ENCODE measurements at places on chromosomes 12 and 14. TPM values are rescaled to one million over a fixed set of nuclear protein-coding genes. Genes with fewer than 3 reads are reported as not detected.

DNA sequence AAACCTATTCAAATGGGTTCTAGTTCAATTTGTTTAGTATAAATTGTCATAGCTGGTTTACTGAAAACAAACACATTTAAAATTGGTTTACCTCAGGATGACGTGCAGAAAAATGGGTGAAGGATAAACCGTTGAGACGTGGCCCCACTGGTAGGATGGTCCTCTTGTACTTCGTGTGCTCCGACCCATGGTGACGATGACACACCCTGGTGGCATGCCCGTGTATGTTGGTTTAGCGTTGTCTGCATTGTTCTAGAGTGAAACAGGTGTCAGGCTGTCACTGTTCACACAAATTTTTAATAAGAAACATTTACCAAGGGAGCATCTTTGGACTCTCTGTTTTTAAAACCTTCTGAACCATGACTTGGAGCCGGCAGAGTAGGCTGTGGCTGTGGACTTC lies 8.3 kb downstream of the CALM1 start:
- DNase-seq = no peak
- peaks cover 65% of the 10 kb centered on the region for H3K4me1 ChIP-seq
- H3K27me3 ChIP-seq = no peaks in the 10 kb centered on the region
- no peak overlapping the region for H3K27ac ChIP-seq
- peaks cover 55% of the 10 kb centered on the region for H3K36me3 ChIP-seq

DNA sequence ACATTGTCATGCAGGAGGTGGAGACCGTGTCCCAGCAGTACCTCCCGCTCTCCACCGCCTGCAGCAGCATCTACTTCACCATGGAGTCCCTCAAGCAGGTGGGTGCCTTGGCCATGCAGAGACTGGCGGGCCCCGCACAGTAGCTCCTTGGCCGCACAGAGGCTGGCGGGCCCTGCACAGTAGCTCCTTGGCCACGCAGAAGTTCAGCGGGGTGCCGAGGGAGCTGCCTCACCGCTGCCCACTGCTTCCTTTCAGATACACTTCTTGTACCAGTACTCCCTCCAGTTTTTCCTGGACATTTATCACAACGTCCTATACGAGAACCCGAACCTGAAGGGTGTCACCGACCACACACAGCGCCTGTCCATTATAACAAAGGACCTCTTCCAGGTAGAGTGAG lies 47.7 kb downstream of the HSP90AA1 start:
- DNase-seq = no peak
- peaks cover 60% of the 10 kb centered on the region for H3K36me3 ChIP-seq
- no peaks in the 10 kb centered on the region for H3K27me3 ChIP-seq
- no peak overlapping the region for H3K27ac ChIP-seq

- no peak for DNase-seq
- peaks cover 16% of the 10 kb centered on the region for H3K36me3 ChIP-seq
- no peak overlapping the region for H3K27ac ChIP-seq
Measured at GRCh38 chr12:42323856-42324255, 2.0 kb downstream of the ZCRB1 start.

GRCh38 chr12:11130999-11131398 lies 3.4 kb downstream of the TAS2R30 start:
- no peak for DNase-seq
- no peak overlapping the region for H3K27ac ChIP-seq
- H3K27me3 ChIP-seq = no peaks in the 10 kb centered on the region

RND1 gene
- total RNA-seq = 3.5 TPM

DNA sequence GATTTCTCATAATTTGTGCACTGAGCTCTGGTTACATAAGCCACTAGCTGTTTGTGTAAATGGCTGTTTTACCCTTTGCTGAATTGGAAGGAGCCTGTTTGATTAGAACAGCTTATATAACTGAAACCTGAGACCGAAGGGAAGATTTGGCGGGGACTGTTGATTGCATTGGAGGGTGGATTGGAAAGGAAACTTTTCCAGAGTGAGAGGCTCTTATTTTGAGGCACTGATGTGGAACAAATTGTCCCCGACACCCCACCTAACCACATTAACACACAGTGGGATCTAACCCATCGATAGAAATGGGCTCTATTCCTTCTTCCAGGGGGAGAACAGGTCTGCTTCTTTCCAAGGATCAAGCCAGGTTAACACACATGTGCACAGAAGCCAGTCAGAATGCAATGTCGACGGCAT lies 51.7 kb downstream of the TMEM30B start:
- H3K27ac ChIP-seq = no peak overlapping the region
- no peaks in the 10 kb centered on the region for H3K36me3 ChIP-seq
- no peak for DNase-seq

GRCh38 chr14:30907659-30908057 lies 33.3 kb downstream of the COCH start:
- no peaks in the 10 kb centered on the region for H3K4me1 ChIP-seq
- H3K27me3 ChIP-seq = no peaks in the 10 kb centered on the region
- no peak for DNase-seq
- no peak overlapping the region for H3K27ac ChIP-seq
- H3K36me3 ChIP-seq = peaks cover 19% of the 10 kb centered on the region

TSPAN8 gene
- total RNA-seq = not detected

DNA sequence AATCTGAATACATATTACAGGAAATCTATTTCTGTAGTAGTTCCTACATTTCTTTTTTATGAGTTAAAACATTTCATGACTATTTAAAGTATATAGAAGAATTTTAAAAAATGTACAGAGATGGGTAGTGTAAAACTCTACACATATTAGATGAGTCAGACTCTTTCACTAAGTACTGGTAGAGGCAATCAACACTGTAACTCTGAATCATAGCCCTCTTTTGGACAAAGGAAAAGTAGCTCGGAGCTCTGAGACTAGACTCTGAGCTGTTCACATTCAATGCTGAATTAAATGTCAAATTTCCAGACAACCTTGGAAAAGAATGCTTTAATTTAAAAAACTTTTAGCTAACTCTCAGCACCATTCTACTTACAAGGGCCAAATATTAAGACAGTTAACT lies 3.4 kb downstream of the PTCSC3 start:
- no peak overlapping the region for H3K27ac ChIP-seq
- H3K4me1 ChIP-seq = no peaks in the 10 kb centered on the region
- no peaks in the 10 kb centered on the region for H3K36me3 ChIP-seq
- peaks cover 7% of the 10 kb centered on the region for H3K27me3 ChIP-seq

- peaks cover 43% of the 10 kb centered on the region for H3K27me3 ChIP-seq
- H3K27ac ChIP-seq = no peak overlapping the region
- peaks cover 11% of the 10 kb centered on the region for H3K4me1 ChIP-seq
Measured at GRCh38 chr14:51328772-51329353, 88.8 kb downstream of the TMX1 start.

- H3K27me3 ChIP-seq = no peaks in the 10 kb centered on the region
- no peak overlapping the region for H3K27ac ChIP-seq
- no peak for DNase-seq
- peaks cover 17% of the 10 kb centered on the region for H3K36me3 ChIP-seq
- H3K4me3 ChIP-seq = no peak overlapping the region
Measured at GRCh38 chr14:65531148-65531547, 118.6 kb downstream of the FUT8 start.

DNA sequence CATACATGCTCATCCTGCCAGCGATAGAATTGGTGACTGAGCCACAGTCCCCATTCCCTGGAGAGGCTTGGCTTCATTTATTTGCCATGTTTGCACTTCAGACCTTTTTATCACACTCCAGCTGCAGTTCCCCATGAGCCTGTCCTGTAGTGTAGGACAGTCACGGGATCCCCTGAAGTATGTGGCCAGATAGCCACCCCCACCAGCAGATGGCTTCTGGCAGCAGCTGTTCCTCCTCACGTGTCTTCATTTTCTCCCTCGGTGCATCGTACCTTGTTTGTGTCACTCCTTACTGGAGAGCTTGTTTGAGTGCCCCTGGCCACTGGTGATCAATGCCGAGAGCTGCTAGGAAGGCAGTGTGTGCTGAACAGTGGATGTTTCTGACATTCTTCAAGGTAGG lies 40.2 kb downstream of the UBE3B start:
- no peak overlapping the region for H3K4me3 ChIP-seq
- H3K36me3 ChIP-seq = peaks cover 49% of the 10 kb centered on the region
- H3K4me1 ChIP-seq = no peaks in the 10 kb centered on the region
- DNase-seq = no peak

GRCh38 chr12:54216797-54217661 lies 28.2 kb upstream of the SMUG1 start:
- peaks cover 20% of the 10 kb centered on the region for H3K4me1 ChIP-seq
- H3K4me3 ChIP-seq = peak overlapping the region; percentile 75
- H3K36me3 ChIP-seq = no peaks in the 10 kb centered on the region

GRCh38 chr12:80659512-80660063 lies 47.8 kb upstream of the MYF6 start:
- no peaks in the 10 kb centered on the region for H3K27me3 ChIP-seq
- H3K27ac ChIP-seq = no peak overlapping the region
- H3K4me1 ChIP-seq = no peaks in the 10 kb centered on the region
- no peak overlapping the region for H3K4me3 ChIP-seq
- H3K36me3 ChIP-seq = no peaks in the 10 kb centered on the region
- no peak for DNase-seq

KRT6A gene
- not detected for total RNA-seq

GRCh38 chr12:69355363-69356028 lies 4.0 kb upstream of the YEATS4 start:
- peaks cover 4% of the 10 kb centered on the region for H3K36me3 ChIP-seq
- H3K4me3 ChIP-seq = no peak overlapping the region
- peaks cover 21% of the 10 kb centered on the region for H3K4me1 ChIP-seq
- H3K27ac ChIP-seq = no peak overlapping the region
- no peaks in the 10 kb centered on the region for H3K27me3 ChIP-seq

DNA sequence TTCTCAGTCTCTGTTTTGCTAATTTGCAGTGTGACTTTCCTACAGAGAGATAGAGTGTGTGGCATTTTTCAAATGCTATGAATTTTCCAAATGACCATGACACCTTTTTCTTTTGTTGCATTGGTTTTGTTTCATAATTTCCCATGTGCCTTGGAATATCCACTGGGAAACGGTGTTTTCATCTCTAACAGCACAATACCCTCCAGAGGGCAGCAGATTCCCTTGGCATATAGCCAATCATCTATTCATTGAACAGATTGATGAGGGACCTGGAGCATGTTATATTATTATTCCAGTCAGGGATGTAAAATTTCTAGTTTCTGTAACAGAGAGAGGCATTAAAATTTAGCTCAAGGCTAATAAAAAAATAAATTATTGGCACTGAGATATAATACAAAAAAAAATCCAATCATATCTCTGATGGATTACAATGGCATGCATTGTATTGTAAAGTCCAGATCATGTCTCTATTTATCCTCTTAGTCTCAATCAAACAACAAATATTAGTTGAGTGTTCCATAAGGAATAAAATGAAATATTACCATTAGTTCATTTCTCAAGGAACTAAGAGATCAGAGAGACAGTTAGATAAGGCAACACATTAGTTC lies 29.6 kb upstream of the NTN4 start:
- H3K36me3 ChIP-seq = no peaks in the 10 kb centered on the region
- H3K27me3 ChIP-seq = peaks cover 16% of the 10 kb centered on the region
- no peak overlapping the region for H3K4me3 ChIP-seq
- H3K4me1 ChIP-seq = no peaks in the 10 kb centered on the region

DNA sequence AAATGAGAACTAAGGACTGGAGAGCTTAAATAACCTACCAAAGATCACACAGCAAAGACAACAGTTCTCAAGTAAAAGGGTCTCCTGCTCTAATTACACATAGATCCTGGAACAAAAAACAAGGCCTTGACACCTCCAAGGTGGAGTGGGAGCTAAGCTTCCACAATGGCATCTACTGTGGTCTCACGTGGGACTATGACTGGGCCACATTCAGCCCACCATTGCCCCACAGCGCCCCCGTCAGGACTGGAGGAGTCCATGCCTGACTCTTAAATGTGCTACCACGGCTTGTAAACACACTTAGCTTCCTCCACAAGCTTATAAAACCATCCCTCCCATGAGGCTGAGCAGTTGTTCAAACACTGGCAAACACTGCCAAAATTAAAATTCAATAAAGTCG lies 88.5 kb downstream of the GCH1 start:
- H3K4me3 ChIP-seq = no peak overlapping the region
- H3K4me1 ChIP-seq = peaks cover 4% of the 10 kb centered on the region
- peak; percentile 63 for DNase-seq
- no peaks in the 10 kb centered on the region for H3K36me3 ChIP-seq
- H3K27me3 ChIP-seq = peaks cover 1% of the 10 kb centered on the region

GRCh38 chr12:94595152-94595551 lies 55.2 kb downstream of the TMCC3 start:
- DNase-seq = no peak
- no peaks in the 10 kb centered on the region for H3K36me3 ChIP-seq
- H3K4me3 ChIP-seq = no peak overlapping the region
- no peaks in the 10 kb centered on the region for H3K4me1 ChIP-seq

GRCh38 chr14:73211251-73212040 lies 25.9 kb upstream of the PAPLN start:
- H3K4me1 ChIP-seq = no peaks in the 10 kb centered on the region
- H3K27me3 ChIP-seq = no peaks in the 10 kb centered on the region
- no peak for DNase-seq

GRCh38 chr14:44316647-44317440 lies 190.2 kb downstream of the FSCB start:
- peak; percentile 31 for DNase-seq
- no peak overlapping the region for H3K27ac ChIP-seq
- no peaks in the 10 kb centered on the region for H3K36me3 ChIP-seq
- no peaks in the 10 kb centered on the region for H3K4me1 ChIP-seq
- H3K4me3 ChIP-seq = no peak overlapping the region

LPCAT3 gene
- total RNA-seq = 18.3 TPM

DNA sequence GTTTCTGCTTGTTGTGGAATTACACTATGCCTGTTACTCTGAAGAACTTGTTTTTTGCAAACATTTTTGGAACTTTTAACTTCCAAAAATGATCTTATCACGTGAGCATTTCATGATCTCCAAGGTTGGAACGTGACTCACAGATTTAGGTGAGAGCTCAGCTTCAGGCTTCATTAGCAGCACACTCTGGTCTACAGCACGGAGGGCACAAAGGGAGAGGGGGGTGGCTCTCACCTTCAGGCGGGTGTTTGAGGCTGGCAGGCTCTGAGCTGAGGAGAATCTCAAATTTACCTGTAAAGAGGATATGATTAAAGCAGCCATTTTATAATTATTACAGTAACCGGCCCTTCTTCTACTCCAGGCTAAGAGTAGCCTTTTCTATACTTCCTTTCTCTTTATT lies 45.3 kb upstream of the PZP start:
- H3K27ac ChIP-seq = no peak overlapping the region
- H3K4me3 ChIP-seq = no peak overlapping the region
- peaks cover 2% of the 10 kb centered on the region for H3K4me1 ChIP-seq
- peaks cover 7% of the 10 kb centered on the region for H3K36me3 ChIP-seq
- DNase-seq = no peak

GRCh38 chr14:70901269-70901668 lies 6.0 kb upstream of the PCNX1 start:
- DNase-seq = no peak
- peak overlapping the region; percentile 48 for H3K27ac ChIP-seq
- H3K4me1 ChIP-seq = peaks cover 53% of the 10 kb centered on the region

PSMB5 gene
- total RNA-seq = 116 TPM

All from activated CD4-positive, alpha-beta memory T cell treated with anti-CD3 and anti-CD28 coated beads for 36 hours (primary cell).